IMR-90 (cell line): ENCODE measurements at places on chromosomes 3 and 15. TPM values are rescaled to one million over a fixed set of nuclear protein-coding genes. Genes with fewer than 3 reads are reported as not detected.

- no peak for DNase-seq
Observed at GRCh38 chr15:92839696-92840095, 60.4 kb upstream of the CHD2 start.

- peak; percentile 47 for DNase-seq
Observed at GRCh38 chr15:59437817-59438624, at the start of gene FAM81A. Gene FAM81A (plus strand): TSS chr15:59438186. CDS start chr15:59458627, 20,441 bp downstream.

GRCh38 chr3:170641510-170642236 lies 55.8 kb upstream of the SLC7A14 start:
- peak; percentile 46 for DNase-seq

- DNase-seq: no peak
Observed at GRCh38 chr3:150826466-150827282, 63.7 kb upstream of the SIAH2 start.

DNA sequence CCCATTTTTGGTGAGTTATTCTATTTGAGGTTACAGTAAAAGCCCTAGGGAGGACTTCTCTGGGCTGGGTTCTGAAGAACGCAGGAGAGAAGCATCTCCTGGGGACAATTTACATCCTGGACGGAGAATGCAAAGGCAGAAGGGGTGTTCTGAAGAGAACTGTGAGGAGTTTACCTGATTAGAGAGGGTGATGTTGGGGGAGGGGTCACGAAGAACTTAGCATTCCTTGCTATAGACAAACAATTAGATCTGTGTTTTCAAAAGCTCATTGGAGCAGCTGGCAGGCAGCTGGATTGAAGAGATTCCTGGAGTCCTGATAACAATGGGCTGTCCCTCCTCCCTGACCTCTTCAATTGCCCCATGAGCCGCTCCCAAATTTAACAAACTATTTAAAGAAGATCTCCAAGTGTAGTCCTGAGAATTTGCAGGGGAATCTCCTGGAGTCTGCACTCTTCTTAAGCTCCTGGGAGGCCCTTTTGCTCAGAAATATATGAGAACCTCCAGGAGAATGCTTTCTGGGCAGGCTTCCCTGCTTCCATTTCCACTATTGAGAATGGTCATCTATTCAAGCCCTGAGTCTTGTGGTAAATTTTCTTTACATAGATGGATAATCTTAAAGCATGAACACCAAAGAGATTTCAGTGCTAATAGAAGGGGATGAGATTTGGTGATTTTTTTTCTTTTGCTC lies 55.3 kb downstream of the ARHGAP31 start:
- DNase-seq: no peak

- DNase-seq: no peak
Observed at GRCh38 chr15:85723960-85724945, 70.5 kb downstream of the KLHL25 start.

DNA sequence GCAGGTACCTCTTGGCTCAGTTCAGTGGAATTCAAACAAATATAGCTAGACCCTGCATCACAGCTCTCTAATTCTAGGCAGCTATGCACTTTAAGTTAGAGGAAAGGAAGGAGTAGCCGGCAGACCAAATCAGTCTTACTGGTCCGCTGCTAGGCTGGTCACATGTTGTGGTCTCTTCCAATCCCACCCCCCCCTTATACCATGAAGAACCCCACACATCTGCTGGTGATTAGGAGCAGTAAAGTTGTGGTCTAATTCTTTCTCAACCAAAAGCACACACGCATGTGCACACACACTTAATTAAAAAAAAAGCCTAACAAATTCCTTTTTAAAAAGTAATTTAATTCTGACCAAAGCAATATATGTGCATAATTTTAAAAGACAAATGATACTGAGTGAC lies 16.7 kb upstream of the SH3GL3 start:
- DNase-seq: no peak

DNA sequence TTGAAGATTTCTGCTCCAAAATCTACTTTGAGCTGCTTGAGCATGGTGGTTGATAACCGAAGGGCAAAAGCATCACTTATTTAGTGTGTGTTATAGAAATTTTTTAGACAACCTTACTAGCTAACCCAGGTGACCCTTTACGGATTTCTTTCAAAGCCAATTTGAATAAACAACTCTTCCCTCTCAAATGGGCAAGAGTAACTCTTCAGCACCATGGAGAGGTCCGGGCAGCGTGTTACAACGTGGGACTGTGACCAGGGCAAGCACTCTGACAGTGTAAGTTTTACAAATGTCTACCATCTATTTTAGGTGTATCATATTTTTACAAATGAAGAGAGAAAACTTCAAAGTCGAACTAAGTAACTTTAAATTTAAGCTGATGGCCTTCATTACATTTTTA lies 471.8 kb downstream of the MFSD1 start:
- peak; percentile 43 for DNase-seq

The CCDC39 gene
- not detected in 2 replicates for total RNA-seq

GRCh38 chr3:42581400-42581708 lies 413 bp downstream of the SEC22C start:
- no peak for DNase-seq

DNA sequence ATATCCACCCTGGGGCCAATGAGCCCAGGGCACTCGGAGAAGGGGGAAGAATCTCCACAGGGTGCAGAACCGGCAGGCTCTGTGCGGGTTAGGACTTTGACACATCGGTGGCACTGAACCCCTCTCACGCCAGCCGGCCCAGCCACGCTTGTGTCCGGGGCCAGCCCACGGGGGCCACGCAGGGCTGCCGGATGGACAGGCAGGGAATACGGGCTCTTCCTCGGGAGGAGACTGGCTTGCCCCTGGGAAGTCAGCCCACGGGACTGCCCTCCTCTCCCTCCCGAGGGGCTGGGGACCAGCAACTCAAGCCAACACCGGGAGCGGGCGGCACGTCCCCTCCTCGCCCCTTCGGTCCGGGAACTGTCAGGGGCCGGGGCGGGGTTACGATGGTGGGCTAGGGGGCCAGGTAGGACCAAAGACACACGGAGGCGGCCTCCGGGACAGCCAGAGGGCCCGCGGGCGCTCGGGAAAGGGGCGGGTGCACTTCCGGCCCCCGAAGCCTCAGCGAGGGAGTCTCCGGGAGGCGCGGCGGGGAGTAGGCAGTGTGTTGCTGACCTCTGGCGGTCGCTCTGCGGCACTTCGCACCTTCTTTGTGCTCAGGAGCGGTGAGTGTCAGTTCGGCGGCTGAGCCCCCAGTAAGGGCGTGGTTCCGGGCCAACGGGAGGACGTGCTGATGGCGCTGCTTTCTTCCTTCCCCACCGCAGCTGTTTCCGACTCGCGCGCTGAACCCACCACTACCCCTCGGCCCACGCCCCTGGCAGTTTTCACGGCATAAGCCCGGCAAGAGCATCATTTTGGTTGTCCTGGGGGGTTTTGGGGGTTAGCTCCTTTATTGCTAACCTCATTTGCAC lies 5.1 kb upstream of the CYP8B1 start:
- peak; percentile 61 for DNase-seq

- peak; percentile 36 for DNase-seq
Observed at GRCh38 chr3:17500618-17501017, 241.8 kb downstream of the TBC1D5 start.

The RNU5B-1 gene
- total RNA-seq: not detected in 2 replicates

DNA sequence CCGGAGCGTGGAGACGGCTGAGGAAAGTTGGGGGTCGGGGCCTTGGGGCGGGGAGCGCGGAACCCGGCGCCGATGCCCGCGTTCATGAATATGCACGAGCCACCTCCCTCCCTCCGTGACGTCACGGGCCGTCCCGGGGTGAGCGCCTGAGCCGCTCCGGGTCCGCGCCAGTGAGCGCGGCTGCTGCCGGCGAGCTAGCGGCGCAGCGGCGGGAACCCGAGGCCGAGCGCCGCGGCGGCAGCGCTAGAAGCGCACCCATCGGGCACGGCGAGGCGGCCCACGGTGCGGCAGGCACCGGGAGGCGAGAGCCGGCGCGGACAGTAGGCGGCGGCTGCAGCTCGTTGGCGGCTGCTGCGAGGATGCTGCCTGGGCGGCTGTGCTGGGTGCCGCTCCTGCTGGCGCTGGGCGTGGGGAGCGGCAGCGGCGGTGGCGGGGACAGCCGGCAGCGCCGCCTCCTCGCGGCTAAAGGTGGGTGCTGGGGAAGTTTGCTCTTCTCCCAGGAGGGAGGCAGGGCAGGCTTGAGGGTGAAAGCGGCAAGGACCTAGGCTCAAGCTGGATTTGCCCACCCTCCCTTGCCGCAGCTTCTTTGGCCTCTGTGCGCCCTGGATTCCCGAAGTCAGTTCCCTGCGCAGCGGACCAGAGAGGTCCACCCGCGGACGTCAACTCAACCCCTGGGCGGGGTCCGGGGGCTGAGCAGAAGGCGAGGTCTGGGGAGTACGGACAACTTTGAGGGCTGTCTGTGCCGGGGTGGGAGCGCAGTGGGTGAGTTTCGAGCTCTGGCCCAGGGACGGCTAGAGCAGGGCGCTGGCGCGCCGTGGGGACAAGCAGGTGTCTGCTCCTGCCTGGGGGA lies at the start of gene CLSTN2:
Gene CLSTN2, plus strand, starts transcription at position 170 of the 850 bp plus-strand sequence.
- no peak for DNase-seq

DNA sequence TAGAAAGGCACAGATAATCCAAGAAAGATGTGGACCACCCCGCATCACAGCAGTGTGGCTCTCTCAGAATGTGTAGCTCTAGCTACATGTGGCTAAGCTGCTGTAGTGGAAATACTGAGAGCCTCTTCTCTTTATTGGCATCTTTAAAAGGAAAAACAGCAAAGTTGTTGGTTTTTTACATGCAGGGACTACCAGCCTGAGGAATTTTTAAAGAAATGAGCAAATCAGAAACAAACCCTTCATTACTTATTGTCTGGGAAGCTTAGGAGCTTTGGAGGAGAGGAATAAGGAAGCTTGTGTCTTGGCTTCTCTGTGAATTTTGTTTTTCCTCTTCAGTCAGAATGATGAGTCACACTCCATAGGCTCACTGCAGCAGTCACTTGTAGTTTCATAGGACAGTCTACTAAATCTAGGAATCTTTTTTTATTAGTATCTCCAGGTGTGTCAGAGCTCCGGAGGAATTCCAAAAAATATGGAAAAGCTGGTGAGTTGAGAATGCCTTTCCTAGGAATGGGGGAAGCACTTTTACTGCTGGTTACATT lies 27.5 kb downstream of the POLG start:
- peak; percentile 66 for DNase-seq

- DNase-seq: no peak
Observed at GRCh38 chr3:28104896-28105534, 136.4 kb upstream of the CMC1 start.

DNA sequence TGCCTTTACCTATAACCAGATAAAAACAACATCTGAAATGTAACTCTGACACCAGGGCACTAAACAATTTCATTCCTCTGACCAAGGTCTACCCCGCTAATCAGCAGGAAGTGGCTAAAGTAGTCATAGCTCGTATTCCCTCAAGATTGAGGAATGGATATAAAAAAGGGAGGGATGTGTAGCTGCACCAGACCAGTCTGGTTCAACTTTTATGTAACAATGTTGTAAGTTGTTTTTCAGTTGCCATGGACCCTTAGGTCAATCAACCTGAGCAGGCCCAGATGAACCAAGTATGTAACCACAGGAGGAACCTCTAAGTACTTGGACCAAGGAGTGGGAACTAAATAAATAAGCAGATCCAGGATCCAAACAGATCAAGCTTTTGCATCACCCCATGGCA lies 28.4 kb upstream of the IFT57 start:
- no peak for DNase-seq

The ICE2 gene
- total RNA-seq: 21.1 and 22.8 TPM in 2 replicates

- peak; percentile 87 for DNase-seq
Observed at GRCh38 chr15:74317820-74318375, 49.5 kb downstream of the CYP11A1 start.

GRCh38 chr3:62139957-62140356 lies 233.4 kb downstream of the FEZF2 start:
- peak; percentile 28 for DNase-seq

GRCh38 chr15:45586601-45587094 lies 531 bp upstream of the BLOC1S6 start:
- no peak for DNase-seq

GRCh38 chr3:108724101-108724500 lies 33.1 kb downstream of the RETNLB start:
- no peak for DNase-seq

The EPB42 gene
- not detected in 2 replicates for total RNA-seq

- DNase-seq: no peak
Observed at GRCh38 chr3:141011997-141012262, 39.2 kb upstream of the SPSB4 start.
